ENCODE measurements at places on chromosomes 4 and X.

DNA sequence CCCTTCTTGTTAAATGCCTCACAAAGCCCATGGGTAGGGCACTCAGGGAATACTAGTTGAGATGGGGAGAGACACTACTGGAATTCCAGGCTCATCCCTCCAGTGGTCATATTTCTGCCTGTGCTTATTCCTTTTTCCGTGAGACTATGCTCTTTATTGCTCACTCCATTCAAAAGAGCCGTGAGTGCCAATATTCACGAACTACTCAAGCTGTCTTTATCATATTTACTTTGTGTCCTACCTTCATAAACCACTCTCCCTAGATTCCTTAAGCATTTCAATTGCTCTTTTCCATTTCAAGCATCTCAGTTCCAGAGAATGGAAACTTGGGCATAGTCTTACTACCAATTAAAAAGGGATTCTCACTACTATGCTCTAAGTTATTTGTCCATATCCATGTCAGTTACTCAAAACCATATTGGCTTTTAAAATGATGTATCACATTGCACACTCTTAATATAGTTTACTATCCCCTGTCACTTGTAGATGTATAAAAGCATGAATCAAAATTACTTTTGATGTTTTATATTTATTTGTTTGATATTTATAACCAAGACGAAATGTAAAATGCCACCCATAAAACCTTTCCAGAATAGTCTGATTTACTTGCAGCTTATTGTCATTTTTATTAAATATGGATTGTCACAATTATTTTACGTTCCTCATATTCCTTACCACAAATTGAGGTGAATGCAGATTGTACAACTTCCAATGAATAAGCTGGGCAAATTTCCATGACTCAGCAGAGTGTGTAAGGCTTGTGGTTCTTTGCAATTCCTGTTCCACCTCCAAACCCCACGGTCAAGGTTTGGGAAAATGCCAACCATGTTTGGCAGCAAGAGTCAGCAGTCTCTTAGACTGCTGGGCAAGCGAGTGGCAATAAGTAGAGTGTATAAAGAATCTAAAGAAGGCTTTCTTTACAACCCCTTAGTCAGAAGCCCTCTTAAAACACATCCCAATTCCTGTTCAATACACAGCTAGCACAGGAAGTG, 24.4 kb downstream of the ENOX2 start:
- no peak for DNase-seq

- DNase-seq = no peak
Measured at GRCh38 chr4:3532751-3533422, 665 bp upstream of the LRPAP1 start.

- DNase-seq = no peak
Measured at GRCh38 chr4:46648088-46648744, 258.3 kb upstream of the GABRA2 start.

- no peak for DNase-seq
Measured at GRCh38 chr4:153782581-153782980, 6.3 kb downstream of the SFRP2 start.

- no peak for DNase-seq
Measured at GRCh38 chr4:39291686-39292085, 74.5 kb downstream of the RFC1 start.

DNA sequence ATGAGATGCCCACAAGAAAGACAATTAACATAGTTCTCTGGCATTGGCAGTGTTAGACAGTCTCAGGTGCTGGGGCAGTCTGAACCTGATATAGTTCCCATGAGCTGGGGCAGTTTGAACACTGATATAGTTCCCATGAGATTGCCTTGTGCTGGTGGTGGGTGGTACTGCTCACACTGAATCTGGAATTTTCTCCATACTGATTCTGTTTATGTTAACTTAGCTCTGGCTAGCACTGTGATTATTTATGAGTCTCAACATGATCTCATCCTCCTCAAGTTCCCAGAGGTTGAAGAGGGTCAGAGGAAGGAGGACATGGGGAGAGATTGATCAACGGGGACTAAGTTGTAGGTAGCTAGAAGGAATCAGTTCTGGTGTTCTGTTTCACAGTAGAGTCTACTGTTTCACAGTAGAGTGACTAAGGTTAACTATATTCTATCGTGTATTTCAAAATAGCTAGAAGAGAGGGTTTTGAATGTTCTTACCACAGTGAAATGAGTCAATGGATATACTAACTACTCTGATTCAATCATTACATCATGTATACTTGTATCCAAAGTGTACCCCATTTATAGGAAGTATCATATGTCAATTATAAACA, 379.9 kb downstream of the ADAM29 start:
- DNase-seq = no peak

DNA sequence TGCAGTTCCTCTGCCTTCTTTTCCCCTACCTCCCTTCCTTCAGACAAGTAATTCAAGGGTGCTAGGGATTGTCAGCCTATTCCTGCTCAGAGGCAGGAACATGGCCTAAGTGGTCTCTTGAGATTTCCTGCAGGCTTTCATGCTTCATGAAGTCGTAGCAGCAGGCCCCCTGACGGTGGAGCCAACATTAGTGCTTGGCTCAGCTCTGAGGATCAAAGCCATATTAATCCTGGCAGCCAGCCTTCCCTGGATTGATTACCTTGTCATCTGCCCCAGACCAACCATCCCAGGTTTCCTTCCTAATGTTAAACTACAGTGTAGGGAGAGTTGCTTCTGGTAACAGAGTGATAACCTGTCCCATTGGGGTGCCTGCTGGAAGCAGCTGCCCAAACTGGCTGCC, 84.1 kb downstream of the SLC16A2 start:
- DNase-seq = no peak

GRCh38 chr4:107034091-107034995, 1.8 kb downstream of the DKK2 start:
- peak; percentile 16 for DNase-seq

DNA sequence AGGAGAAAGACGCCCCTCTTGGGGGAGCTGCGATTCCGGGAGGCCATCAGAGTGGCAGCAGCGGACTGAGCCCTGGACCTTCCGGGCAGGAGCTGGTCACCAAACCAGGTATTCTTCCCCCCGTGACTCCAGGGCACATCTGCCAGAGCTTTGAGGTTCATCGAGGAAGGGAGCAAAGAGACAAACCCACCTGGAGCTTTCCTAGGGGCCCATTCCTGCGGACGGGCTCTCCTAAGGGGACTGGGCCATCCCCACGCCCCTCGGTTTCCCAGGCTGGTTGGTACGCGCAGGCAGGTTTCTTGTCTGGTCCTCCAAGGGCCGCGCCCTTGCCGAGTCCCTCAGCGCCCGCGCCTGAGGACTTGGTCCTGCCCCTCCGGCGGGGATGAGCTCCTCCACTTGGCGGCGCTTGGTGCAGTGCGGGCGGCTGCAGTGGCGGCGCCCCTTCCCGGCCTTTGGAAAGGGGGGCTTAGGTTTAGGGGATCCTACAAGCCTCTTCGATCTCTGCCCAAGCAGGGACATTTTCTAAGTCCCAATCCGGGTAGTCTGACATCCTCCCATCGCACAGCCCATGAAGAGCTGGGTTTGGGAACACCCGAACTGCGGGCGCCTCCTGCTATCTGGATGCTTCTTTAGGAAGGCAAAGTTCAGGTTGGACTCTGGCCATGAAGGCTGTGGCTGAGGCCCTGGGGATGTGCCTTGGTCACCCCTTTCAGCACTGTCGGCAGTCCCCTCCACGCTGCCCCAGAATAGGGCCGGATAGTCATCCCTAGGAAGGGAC, 538 bp downstream of the STBD1 start:
- no peak for DNase-seq

GRCh38 chr4:76270244-76271175, 19.0 kb downstream of the FAM47E start:
- no peak for DNase-seq

DNA sequence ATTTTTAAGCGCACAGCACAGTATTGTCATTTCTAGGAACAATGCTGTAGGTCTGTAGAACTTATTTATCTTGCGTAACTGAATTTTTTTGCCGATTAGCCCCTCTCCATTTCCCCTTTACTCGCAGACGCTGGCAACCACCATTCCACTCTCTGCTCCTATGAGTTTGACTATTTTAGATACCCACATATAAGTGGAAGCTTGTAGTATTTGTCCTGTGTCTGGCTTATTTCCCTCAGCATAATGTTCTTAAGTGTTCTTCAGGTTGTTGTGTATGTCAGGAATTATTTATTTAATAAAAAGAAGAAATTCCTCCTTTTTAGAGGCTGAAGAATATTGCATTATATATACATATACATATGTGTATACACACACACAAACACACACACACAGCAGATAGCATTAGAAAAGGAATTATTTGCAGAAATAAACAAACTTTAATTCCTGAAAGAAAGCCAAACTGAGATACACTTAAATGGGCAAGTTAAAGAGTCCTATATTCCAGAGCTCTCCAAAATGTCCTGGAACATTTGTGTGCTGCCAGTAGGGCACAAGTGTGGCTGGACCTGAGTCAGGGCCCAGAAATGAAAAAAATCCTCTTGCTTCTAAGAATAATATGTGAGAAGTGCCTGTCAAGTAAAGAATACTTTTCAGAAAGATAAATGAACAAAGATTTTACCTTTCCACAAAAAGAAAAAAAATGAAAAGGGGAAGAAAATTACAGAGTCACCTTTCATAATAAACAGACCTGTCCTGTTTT, 4.5 kb upstream of the ZNF330 start:
- DNase-seq = no peak

- no peak for DNase-seq
Measured at GRCh38 chr4:143353797-143354196, 17.1 kb downstream of the GAB1 start.

DNA sequence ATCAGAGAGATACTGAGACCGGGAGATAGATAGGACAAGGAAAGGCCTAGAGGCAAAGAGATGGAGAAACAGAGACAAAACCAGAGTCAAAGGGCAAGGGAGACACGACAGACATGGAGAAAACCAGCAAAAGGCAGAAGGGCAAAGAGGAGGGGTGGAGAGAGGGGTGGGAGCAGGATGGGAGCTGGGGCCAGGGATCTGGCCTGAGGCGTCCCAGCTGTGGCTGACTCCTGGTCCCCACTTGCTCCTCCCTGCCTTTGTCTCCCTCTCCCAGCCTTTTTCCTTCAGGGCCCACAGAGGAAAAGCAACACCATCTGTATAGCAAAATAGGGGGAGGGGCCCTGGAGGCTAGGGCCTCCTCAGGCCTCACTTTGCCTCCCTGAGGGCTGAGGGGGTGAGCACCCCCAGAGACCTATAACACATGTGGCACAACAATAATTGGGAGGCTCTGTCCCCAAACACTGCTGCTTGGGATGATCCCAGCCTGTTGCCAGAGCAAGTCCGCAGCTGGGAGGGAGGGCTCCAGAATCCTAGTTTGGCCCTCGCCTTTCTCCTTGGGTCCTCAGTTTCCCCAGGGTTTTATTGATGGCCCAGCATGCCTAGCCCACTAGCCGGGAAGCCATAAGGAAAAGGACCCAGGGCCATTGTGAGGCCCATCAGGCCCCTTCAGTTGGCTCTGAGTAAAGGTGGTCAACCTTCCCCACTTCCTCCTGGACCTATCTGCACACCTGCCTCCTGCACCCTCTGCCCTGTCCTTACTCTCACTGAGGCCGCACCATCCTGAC, 96.8 kb downstream of the PJA1 start:
- DNase-seq = no peak

DNA sequence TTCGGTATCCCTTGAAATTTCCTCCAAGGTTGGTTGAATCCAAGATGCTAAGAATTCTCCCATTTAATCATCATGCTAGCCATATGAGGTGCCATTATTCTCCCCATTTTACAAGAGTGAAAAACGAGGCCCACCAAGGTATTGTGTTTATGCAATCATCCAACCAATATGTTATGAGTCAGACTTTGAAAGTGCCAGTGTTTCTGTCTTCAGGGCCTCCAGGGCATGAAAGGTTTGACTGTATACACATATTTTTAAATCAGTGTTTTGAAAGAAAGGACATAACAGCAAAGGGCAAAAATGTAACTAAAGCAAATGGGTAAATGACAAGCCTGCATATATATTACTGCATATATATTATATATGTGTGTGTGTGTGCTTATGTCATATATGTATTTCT, 541.2 kb upstream of the SMIM31 start:
- DNase-seq = no peak

DNA sequence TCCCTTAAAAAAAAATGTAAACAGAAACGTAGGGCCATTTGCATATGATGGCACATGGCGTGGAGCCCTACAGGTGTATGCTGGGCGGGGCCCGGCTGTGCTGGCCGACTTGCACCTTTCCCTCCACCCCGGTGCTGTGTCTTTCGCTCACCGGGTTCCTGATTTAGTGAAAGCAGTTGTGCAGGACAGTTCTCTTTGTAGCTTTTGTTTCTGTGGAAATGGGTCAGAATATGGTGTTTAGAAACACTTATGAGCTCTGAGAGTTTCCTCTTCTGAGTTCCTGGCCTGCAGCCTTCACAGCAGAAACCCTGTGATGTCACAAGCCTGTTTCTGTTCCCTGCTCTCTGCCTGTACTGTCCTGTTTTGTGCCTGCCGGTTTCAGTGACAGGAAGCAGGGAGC, 22.5 kb upstream of the MSANTD1 start:
- DNase-seq = peak; percentile 46

DNA sequence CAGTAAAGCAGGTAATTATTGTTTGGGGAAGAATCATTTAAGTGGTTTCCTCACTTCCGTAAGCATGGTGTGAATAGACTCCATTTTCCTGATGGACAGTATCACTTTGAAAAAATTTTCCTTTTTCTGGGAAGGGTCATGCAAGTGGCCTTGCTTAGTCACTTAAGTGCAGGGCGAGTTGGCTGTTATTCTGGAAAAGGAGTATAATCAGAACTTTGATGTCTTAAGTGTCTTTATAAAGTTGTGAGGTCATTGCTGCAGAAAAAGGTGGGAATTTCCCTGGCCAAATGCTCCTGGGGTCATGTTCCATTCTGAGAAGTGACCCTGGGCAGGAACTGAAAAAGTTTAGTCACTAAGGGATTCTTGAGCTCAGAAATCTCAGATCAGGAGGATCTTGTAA, 146.1 kb upstream of the OTUD4 start:
- no peak for DNase-seq

DNA sequence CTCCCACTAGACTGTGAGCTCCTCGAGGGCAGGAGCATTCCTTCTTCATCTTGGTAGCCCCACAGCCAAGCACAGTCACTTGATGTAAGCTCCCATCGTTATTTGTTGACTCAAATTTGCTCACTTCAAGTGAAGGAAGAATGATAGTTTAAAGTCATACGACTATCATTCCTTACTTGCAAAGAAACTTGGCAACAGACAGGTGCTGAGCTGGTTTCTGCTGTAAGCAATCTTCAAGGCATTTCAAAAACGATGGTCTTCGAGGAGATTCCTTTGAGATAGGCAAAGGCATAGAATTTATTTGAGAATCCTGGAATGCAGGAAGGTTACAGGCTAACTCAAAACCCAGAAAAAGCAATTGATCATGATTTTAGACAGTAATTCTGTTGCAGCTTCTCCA, 64.8 kb downstream of the QDPR start:
- DNase-seq = no peak

GRCh38 chr4:176441594-176441993, 121.8 kb downstream of the SPCS3 start:
- DNase-seq = no peak

DNA sequence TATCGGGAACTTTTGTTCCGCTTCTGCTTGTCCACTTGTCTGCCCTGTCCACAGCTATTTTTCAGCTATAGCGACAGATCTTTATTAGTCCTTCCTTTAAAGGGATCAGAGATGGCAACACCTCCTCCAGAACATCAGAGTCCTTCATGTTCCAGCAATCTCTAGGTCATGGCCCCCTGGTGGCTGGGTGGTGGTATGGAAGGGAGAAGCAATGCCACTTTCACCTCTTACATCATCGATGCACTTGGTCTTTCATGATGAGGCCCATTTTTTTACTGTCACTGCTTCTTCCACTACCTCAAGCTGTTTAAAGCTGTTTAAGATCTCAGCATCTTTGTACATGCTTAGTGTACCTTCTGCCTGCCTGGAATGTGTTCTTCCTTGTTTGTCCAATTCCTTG, 106.7 kb downstream of the ARHGAP6 start:
- no peak for DNase-seq

- DNase-seq = no peak
Measured at GRCh38 chrX:79181401-79181800, 36.9 kb downstream of the GPR174 start.

Measured in C1 segment of cervical spinal cord (tissue), 14 donors.